ENCODE measurements at places on chromosomes 12 and 14.

GRCh38 chr14:50334211-50334610 is 22.1 kb downstream of the DMAC2L start:
- no peak for DNase-seq

GRCh38 chr12:113463746-113464451 is 7.8 kb downstream of the LHX5 start:
- no peak for DNase-seq

DNA sequence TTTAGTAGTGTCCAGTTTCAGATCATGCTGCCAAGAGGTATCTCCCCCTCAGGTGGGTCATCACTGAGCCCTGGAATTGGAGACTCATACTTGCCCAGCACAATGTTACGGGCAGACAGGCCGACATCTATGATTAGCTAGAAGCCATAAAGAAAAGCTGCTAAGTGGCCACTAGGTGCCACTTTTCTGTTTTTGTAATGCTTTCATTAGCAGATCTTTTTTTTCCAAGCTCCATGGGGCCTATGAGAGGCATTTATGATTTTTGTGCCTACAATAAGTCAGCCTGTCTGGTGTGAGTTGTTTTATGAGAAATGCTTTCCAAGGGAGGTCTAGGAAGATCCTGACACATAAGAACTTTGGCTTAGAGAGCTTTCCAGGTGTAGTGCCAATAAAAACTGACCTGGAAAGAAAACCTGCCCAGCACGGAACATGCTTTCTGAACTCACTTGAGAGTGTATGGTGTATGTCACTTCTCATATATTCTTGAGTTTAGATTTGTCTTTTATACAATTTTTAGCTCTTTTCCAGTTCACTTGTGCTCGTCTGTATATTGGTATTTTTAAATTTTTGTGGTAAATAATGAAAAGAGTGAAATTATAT is 21.8 kb upstream of the SMCO2 start:
- DNase-seq: no peak

DNA sequence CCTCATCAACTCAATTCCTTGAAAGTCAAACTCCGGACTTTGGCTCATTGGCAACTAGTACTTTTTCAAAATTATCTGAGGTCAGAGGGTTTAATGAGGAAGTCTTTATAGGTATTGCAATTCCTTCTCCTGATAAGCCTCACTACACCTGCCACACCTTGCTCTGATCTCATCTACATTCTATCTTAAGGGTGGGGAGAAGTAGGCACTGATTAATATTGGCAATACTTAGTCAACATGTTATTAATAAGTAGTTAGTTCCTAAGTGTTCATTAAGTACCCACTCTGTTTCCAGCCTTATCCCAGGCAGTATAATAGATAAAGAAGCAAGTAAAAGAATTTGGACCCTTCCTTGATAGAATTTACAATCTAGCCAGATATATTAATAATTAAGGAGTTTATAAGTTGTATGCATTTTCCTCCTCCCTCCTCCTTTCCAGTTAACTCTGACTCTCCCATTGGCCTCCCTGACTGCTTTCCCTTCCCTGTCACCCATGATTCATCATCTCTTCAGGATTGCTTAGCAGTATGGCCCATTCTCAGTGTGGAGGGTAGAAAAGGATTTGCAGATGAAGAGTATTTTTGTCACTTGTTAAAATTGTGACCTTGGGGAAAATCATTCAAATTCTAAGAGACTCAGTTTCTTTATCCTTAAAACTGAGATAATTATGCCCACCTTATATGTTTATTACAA is 231.0 kb upstream of the ATP2B1 start:
- DNase-seq: no peak

DNA sequence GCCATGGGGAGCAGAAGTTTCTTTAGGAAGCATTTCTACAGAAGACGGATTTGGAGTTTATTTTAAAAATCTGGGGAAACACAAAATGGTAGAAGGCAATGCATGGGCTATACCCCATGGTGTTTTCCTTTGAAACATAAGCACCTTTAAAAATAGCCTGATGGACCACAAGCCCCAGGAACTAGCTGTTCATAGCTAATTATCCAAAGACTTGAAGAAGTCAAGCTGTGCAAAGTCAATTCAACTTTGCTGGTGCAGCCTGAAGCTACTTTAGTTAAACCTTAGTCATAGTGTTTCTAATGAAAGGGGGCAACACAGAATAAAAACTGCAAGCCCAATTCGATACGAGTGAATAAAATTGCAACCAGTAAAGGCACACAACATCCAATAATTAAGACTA is 732.5 kb downstream of the GALC start:
- DNase-seq: no peak

- no peak for DNase-seq
Measured at GRCh38 chr12:63965936-63966605, 121.6 kb downstream of the SRGAP1 start.

GRCh38 chr12:6437586-6437985 is 7.2 kb upstream of the CD27 start:
- DNase-seq: no peak

GRCh38 chr12:79023261-79023660 is 158.7 kb downstream of the SYT1 start:
- no peak for DNase-seq

DNA sequence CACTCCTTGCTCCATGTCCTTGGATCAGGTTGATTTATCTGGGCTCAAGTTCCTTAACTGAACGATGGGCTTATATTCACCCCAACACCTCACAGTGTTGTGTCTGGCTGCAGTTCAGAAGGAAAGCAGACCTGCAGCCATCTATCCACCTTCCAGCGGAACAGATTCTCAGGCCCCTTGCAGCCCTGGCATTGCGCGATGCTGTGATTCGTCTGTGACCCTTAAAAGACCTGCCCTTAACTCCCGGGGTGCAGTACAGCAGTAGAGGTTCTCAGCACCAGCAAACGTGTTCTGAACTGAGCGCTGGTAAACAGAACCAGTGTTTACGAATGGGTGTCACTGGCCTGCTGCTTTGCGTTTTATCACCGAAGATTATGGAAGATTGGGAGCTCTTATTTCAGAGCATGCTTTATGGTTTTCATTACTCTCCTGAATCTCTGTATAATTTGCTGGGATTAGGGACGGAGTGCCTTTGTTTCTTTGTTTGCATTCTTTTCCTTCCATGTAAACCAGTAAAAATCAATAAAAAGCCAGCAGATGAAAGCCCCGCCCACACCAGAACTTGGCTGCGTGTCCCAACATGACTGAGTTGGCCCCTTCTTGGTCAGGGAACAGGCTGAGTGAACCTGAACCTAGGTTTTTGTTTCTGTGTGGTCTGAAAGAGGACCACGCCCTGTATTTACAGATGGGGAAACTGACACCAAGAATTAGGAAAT is 286.7 kb upstream of the CRY1 start:
- DNase-seq: no peak
